Heart left ventricle (tissue), 16 donors: ENCODE measurements at places on chromosomes 11 and 22.

DNA sequence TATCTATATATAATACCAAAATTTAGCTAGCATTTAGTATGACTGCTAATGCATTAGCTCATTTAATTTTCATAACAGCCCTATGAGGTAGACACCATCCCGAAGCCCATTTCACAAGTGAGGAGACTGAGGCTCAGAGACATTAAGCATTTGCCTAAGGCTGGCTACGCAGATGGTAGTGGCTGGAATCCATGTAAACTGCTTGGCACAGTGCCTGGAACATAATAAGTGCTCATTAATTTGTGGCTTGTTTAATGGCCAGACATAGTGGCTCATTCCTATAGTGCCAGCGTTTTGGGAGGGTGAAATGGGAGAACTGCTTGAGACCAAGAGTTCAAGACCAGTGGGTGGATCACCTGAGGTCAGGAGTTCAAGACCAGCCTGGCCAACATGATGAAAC, 17.8 kb upstream of the TP53I11 start:
- no peak for DNase-seq

- no peak for DNase-seq
Observed at GRCh38 chr22:36998620-36999351, 20.5 kb downstream of the TST start.

DNA sequence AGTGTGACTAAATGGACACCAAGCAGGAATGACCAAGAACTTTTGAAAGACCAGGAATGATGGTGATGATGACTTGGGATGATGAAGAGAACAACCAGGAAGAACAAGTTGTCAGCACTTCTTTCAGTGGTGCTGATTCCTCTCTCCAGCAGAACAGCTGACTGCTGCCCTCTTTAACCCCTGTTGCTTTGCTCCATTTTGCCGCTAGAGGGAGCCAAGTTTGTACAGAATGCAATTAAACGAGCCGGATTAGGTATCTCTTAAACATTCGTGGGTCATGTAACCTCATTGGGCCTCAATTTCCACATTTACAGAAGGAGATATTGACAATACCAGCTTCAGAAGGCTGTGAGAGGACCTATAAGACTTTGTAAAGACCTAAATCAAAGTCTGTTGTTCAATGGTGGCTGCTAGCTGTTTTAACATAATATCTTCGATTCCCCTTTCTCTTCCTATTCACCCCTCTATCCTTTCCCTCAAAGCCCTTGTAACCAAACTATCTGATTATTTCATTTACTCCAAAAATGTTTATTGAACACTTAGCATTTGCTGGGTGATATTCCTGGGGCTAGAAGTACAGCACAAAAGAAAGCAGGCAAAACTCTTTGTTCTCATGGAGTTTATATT, 1.9 kb downstream of the OR4S1 start:
- DNase-seq = no peak

DNA sequence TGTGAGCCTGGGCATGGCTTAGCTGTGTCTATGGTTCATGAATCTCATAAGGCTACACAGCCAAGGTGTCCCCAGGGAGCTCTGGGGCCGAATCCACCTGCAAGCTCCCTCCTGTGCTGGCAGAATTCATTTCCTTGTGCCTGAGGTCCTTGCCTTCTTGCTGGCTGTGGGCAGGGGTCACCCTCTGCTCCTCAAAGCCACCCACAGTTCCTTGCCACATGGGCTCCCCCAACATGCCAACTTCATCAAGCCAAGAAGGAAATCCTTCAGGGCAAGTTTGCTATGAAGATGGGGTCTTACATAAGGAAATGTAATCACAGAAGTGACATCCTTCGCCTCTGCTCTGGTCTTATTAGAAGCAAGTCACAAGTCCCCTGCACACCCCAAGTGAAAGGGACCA, 24.8 kb downstream of the LARGE1 start:
- DNase-seq = no peak

- DNase-seq = no peak
Observed at GRCh38 chr11:77871855-77872254, 50.9 kb downstream of the AAMDC start.

DNA sequence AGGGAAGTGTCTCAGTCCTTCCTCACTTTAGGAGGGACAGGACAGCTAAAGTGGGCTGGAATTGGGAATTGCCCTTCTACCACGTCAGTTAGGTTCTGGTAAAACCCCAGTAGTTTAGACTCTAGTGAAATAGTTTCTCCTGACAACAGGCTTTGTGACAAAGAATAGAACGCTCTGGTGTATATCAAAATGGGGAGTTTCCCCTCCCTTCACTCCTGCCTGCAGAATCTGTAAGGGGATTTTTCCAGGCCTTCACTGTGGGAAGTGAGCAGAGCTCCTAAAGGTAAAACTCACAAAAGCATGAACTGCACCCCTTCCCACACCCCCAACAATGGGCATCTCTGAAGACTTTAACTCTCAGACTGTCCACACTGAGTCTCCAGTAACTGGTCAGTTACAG, 460.9 kb upstream of the LRRC4C start:
- no peak for DNase-seq

GRCh38 chr11:91199866-91200265, 977.0 kb upstream of the CHORDC1 start:
- no peak for DNase-seq

- no peak for DNase-seq
Observed at GRCh38 chr11:129189646-129190045, 2.5 kb downstream of the ARHGAP32 start.

DNA sequence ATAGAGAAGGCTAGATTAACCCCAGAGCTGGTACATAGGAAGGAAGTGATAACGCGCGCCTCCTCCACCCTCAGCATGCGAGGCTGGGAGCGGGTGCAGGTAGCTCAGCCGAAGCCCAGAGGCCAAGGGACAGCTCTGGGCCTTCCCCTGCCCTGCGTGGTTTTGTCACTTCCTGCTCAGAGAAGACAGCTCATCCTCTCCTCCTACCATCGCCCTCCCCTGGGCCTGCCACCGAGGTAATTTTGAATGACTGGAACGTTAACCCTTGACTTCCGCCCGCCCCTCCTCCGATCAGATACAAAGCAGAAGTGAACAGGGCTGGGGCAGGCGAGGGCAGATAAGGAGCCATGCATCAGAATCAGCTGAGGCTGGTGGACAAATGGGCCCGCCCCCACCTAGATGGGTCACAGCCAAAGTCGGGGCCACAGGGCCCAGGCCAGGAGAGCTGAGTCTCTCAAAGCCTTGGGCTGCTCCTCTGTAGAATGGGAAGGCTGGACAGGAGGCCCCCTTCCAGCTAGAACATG, 1.6 kb downstream of the RAC2 start:
- DNase-seq = peak; percentile 64

DNA sequence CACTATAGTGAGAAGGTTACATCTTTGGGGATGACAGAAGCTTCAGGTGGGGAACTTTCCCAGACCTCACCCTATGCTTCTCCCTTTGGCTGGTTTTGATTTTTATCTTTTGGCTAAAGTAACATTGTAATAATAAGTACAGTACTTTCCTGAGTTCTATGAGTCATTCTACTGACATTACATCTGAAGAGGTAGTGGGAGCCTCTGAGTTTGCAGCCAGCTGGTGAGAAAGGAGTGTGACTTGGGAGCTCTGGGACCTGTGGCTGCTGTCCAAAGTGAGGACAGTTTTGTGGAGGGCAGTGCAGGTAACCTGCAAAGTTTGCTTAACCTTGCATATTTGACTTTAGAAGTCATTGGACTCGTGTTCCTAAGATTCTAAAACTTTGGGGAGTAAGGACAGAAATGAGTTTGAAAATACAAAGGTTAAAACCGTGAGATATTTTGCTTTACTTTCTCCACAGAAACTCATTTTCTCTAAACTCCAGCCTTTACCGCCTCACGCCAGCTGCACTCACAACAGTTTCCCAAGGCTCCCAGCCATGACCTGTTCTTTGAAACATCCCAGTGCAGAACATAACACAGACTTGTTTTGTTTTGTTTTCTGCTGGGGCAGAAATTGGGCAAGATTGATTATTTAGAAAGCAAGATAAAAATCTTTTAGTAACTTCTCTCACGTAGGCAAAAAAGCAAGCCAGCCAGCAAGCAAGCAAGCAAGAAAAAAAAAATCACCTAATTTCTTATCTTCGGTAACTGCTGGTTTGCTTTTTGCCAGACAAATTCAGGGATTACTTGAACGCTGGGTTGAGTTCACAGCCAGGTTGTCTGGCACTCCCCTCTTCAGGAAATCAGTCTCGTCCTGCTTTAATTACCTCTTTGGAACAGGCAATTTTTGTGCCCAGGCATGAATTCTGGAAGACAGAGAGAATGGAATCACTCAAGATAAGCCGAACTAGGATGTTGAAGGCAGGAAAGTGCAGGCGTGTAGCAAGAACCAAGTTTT, 478.3 kb upstream of the ISX start:
- DNase-seq = no peak

DNA sequence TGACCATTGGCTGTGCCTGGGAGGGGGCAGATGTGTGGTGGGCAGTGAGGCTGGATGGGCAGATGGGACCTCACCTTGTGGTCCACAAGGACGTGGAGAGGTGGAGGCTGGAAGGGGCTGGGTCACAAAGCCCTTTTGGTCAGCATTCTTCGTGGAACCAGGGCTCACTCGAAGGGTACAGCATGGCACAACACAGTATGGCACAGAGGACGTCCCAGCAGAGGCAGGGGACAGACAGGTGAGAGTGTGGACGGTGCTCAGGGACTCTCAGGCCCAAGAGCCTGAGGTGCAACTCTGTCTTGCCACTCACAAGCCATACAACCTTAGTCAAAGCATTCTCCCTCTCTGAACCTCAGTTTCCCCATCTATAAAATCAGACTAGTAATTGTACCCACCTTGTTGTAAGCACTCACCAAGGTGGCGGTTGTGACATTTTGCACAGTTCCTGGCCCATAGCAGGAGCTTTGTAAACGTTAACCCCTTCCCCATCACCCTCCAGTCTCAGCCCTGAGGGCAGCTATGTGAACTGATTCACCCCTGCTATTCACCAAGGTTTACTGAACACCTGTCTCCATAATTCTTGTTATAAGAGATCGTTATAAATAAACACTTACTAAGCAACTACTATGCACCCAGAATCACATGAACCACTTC, 11.6 kb upstream of the TSKU start:
- DNase-seq = no peak

GRCh38 chr11:9982796-9983579, 311.0 kb downstream of the SBF2 start:
- DNase-seq = no peak

- DNase-seq = no peak
Observed at GRCh38 chr11:101458161-101458560, 125.6 kb downstream of the TRPC6 start.

- no peak for DNase-seq
Observed at GRCh38 chr11:110497231-110497978, 67.7 kb downstream of the FDX1 start.

DNA sequence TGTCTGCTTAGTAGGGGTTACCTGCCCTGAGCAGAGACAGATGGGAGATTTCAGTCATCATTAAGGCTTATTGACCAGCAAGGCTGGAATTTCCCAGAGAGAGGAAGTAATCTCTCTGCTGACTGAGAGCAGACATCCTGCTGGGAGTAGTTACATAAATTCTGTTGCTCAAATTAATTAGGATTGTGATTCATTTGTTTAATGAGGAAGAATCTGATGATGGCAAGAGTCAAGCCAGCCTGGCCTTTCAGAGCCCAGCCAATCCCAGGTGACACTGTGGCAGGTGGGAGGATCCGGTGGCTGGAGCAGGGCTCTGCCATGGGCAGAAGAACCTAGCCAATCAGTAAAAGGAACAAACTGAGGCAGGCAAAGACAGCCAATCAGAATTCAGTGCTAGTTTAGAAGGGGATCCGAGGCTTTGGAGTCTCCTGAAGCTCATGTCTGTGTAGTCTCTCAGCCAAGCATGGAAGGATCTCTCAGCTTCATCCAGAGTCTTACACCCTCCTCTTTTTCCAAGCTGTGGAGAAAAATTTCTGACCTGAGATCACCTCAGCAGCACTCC, 61.2 kb upstream of the CHST1 start:
- DNase-seq = no peak

GRCh38 chr11:79110796-79111195, 330.0 kb downstream of the TENM4 start:
- DNase-seq = no peak

GRCh38 chr22:45493286-45493771, 9.4 kb upstream of the FBLN1 start:
- DNase-seq = no peak

DNA sequence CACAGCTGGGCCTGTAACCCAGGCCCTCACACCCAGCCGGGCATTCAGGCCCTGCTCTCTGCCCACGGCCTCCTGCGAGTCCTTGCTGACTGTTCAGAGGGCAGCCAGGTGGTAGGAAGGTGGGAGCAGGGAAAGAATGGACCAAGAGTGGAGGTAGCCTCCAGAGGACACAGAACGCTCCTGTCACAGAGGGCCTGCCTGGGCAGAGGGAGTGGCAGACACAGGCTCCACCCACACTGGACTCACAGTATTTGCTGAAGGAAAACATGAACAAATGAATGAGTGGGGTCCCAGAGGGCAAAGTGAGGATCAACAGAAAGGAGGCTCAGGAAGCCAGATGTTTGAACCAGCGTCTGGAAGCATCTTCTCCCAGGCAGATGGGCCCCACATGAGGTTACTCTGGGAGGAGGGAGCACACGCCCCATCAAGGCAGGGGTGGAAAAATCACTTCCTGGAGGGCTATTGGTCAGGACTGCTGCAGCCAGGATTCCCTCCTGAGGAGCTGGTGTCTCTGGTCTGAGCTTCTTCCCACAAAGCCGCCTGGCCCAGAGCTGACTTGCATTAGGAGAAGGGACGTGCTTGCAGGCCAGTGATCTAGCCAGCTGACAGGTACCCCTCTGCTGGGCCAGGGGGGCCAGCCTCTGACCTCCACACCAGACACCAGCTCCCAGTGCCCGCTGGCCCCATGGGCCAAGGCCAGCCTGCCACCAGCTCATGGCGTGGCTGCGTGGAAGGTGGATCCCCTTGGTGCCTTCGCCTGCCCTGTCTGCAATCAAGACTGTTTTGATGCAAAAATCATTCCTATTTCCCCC, 84.0 kb downstream of the THAP12 start:
- DNase-seq = no peak

- DNase-seq = no peak
Observed at GRCh38 chr11:391117-392017, 2.6 kb upstream of the PKP3 start.

- peak; percentile 71 for DNase-seq
Observed at GRCh38 chr11:2313051-2313951, 11.5 kb downstream of the TSPAN32 start.

DNA sequence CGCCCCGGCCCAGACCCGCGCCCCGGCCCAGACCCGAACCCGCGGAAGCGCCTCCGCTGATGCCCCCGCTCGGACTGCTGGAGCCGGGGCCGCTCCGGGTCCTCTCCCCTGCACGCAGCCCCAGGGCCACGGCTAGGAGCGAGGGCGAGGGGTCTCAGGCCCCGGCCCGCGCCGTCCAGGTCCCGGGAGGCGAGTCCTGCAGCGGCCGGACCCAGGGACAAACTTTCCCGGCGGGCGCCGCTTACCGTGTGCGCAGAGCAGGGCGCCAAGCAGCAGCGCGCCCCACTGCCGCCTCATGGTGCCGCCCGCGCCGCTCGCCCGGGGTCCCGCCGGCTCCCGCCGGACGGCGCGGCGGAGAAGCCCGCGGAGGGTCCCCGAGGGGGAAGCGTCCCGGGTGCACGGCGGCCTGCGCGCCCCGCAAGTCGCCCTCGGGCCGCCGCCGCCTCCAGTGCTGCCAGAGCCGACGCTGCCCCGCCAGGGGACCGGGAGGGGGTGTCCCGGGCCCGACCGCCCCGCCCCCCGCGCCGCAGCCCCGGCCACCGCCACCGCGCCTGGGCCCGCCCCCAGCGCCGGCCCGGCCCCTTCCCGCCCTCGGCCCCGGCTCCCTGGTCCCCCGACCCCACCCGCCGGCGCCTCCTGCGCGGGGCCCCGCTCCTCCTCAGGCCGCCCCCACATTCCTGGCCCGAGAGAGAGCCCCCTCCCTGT, at the start of gene LRP4:
Gene LRP4, minus strand, starts transcription at position 468 of the 705 bp plus-strand sequence. Its CDS starts 171 bp downstream, at position 297.
- peak; percentile 72 for DNase-seq
